T-helper 9 cell (primary cell): ENCODE measurements at places on chromosomes 1 and 21.

GRCh38 chr1:41045740-41046139, 24.2 kb upstream of the SLFNL1 start:
- no peak for DNase-seq

DNA sequence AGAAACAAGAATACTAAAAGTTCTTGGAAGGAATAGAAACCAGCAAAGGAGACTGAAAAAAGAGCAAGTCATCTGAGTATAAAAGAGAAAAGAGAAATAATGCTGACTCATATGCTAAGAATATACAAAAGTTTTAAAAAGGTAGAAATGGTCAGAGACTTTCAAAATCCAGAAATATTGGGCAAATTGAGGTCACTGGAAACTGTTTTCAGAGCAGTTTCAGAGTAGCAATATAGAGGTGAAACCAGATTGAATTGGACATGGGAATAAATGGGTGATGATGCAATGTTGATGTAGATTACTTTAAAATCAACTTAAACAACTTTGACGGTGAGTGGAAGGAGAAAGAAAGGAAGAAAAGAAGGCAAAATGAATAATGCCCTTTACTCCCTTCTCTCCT, 1.8 kb upstream of the RPS6KC1 start:
- DNase-seq = no peak

DNA sequence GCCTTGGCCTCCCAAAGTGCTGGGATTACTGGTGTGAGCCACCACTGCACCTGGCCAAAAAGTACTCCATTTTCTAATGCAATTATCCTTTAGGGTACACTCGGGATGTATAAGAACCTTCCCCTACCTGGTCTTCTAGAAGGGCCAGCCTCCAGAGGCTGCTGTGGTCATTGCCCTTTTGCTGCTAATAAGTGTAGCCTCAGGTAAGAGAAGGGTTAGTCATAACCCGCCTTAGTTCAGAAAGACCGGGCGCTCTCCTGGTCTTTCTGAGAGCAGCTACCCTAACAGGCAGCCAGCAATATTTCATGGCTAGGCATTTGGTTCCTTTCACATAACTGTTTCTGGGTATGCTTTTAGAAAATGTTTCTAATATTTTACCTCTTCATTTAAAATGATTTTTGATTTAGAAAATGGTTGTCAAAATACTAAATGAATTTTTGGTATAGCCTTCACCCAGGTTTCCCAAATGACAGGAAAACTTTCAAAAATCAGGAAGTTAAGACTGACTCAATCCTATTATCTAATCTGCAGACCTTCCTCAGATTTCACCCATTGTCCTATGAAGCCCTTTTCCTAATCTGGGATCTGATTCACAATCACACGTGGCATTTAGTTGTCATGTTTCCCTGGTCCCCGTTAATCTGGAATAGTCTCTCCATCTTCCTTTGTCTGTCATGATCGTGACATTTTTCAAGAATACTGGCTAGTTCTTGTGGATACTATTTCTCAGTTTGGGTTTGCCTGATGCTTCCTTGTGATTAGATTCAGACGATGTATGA, 479.0 kb downstream of the SIPA1L2 start:
- DNase-seq = no peak

DNA sequence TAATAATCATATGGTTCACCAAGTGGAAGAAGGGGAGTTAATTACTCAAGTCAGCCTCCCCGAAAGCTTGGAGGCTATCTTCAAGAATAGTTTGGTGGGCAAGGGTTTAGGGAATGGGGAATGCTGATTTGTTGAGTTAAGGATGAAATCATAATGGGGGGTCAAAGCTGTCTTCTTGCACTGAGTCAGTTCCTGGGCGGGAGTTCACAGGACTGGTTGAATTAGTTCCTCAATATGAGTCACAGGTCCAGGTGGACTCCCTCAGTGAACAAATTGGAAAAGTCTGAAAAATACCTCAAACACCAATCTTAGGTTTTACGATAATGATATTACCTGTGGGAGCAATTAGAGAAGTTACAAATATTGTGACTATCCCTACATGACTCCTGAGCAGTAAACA, 115.2 kb upstream of the COA6 start:
- DNase-seq = no peak

GRCh38 chr1:165490175-165490574, 45.2 kb upstream of the RXRG start:
- DNase-seq = no peak

- no peak for DNase-seq
These were observed 16.7 kb downstream of the MACF1 start for GRCh38 chr1:39220891-39221870.

DNA sequence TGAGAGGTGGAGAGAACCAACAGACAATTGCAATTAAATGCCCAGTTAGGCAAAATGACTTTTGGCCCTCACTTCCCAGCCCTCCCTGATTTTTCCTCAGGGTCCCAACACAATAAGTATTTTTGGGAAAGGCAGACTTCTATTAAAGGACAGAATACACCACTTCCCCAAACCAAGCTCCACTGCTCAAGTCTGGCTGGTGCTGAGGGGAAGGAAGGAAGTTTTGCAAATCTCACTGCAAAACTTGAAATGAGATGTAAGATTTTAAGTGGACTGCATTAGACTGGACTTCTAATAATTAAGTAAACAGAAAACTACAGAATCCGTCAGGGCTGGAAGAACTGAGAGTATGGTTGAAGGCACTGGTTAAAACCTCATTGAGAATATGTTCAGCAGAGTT, 32.2 kb upstream of the CD1D start:
- no peak for DNase-seq

- DNase-seq = no peak
These were observed 220.3 kb upstream of the LYPLAL1 start for GRCh38 chr1:218953386-218953785.

DNA sequence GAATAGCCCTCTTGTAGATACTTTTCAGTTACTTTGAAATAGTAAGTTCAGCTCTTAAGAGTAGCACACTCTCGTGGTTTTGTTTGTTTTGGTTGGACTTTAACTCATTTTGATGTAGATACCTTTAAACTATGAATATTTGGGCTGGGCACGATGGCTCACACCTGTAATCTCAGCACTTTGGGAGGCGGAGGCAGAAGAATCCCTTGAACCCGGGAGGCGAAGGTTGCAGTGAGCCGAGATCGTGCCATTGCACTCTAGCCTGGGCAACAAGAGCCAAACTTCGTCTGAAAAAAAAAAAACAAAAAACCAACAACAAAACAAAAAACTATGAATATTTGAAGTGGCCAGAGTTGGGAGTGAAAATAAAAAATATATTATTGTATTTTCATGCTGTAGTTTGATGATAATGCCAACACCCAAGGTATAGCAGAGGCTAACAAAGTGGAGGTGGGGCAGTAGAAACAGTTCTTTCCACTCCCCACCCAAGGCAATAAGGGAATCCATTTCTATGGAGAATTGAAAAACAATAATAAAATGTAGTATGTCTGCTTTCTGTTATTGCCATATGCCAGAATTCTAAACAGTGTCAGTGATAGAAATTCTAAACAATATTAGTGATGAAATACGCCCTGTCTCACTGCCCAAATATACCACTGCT, 1.7 kb downstream of the ZNF326 start:
- no peak for DNase-seq

DNA sequence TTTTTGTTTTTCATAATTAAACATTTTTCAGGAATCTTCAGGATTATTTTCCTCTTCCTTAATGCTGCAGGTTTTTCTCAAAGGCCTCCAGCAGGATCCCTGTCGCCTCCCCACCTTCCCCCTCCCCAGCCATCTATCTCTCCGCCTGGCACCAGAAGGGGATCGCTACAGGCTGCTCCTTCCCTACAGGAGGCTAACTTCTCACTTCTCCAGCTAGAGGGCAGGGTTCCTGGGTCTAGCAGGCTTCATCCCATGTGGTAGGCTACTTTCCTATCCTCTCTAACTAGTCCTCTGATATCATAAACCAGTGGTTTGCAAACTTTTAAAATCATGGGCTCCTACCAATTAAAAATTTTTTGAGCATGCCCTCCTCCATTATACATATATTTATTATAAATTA, 104.1 kb downstream of the KCNN3 start:
- no peak for DNase-seq
